ENCODE measurements at places on chromosomes 2 and 18.

GRCh38 chr2:224180810-224181209, 141.7 kb upstream of the SERPINE2 start:
- no peak for DNase-seq

- no peak for DNase-seq
These were observed 15.4 kb upstream of the MRPL33 start for GRCh38 chr2:27756091-27756490.

DNA sequence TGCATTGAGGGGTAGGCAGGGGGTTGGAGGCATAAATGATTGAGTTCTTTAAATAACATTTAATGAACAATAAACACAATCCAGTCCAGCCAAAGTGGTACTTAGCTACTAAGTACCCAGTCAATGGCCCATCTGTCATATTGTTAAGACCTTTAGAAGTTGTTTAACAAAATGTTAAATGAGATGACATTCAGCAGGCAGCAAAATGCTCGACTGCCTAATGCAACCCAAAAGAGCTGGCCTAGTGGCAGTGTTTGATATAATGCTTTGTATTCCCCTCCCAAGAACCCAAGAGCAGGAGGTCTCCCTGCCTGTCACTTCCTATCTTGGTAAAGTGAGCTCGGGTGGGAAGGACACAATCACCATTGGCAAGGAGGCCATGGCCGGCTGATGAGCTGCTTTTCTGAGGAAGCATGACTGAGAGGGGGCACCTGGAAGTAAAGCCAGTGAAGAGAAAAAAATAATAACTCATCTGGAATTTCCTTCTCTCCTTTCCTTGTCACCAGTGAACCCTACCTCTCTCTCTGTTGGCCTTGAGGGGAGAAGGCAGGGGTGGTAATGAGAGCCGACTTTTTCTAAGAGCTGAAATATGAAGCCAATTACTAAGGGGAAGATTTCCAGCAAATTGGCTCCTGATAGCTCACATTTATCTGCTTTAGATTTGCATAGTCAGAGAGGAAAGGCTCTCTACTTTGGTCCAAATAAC, 140.6 kb downstream of the C1D start:
- DNase-seq = no peak

GRCh38 chr2:1717113-1717512, 27.2 kb downstream of the PXDN start:
- peak; percentile 52 for DNase-seq

DNA sequence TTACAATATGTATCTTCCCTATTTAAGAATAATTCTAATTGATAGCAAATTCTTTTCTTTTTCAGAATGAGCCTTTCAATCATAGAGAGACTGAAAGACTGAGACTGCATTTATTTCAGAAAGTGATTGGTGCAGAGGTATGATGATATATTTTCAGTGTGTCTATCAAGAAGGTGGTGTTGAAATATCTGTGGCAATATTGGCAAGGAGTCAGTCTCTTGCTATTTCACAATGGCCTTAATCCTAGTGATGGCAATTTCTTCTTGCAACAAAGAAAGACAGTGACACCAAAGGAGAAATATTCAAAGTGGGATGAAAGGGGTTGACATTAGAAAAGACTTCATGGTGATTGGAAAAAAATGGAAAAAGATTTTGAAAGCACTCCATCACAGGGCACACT, 21.7 kb upstream of the ZBTB14 start:
- DNase-seq = no peak

GRCh38 chr2:5111581-5111980, 580.6 kb upstream of the SOX11 start:
- no peak for DNase-seq

DNA sequence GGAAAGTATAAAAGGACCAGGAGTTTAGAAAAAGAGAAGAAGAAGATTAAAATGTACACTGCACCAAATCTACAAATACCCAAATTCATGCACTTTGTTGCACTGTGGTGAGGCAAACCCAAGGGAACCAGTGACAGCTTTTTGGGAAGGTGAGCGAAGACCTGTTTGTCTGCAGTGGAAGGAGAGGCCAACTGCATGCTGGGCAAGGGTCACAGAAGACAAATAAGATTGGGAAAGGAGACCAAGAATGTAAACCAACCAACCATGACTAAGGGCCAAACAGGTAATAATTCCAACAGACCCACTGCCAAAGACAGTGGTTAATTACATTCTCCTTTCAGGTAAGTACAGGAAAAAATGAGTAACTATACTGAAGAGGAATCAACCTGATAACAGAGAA, 202.8 kb downstream of the STK39 start:
- no peak for DNase-seq

- no peak for DNase-seq
These were observed 31.8 kb downstream of the SERPINB5 start for GRCh38 chr18:63508596-63508995.
